Activated CD8-positive, alpha-beta memory T cell treated with anti-CD3 and anti-CD28 coated beads for 36 hours (primary cell): ENCODE measurements at places on chromosomes 3 and 15. TPM values are rescaled to one million over a fixed set of nuclear protein-coding genes. Genes with fewer than 3 reads are reported as not detected.

SNX22 gene
- total RNA-seq: 0.76 TPM

C3orf20 gene
- total RNA-seq: not detected

ARL6IP5 gene
- total RNA-seq: 108 TPM

GADL1 gene
- total RNA-seq: not detected

IRAK2 gene
- 4.0 TPM for total RNA-seq

ACTC1 gene
- not detected for total RNA-seq

SI gene
- not detected for total RNA-seq
